ENCODE measurements at places on chromosomes 1 and 21.
A peak's percentile ranks its signal among the peaks of the same experiment; 100 is the strongest.

DNA sequence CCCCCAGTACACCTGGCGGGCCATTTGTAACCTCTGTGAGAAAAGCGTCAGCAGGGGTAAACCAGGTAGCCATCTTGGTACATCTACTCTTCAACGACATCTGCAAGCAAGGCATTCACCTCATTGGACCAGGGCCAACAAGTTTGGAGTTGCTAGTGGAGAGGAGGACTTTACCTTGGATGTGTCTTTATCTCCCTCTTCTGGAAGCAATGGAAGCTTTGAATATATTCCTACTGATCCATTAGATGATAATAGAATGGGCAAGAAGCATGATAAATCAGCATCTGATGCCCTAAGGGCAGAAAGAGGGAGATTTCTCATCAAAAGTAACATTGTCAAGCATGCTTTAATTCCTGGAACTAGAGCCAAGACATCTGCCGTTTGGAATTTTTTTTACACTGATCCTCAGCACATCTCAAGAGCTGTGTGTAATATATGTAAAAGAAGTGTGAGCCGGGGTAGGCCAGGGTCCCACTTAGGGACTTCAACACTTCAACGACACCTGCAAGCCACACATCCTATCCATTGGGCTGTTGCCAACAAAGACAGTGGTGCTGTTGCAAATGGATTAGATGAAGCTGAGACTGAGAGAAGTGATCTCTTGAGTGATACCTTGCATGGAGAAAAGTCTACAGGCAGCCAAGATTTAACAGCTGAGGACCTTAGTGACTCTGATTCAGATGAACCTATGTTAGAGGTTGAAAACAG is 2.7 kb downstream of the ZBED6 start:
- DNase-seq = peak; percentile 23

- DNase-seq = no peak
Observed at GRCh38 chr1:2231532-2232254, 3.6 kb downstream of the SKI start.

GRCh38 chr1:10538646-10539355 is 64.1 kb downstream of the PEX14 start:
- no peak for DNase-seq

DNA sequence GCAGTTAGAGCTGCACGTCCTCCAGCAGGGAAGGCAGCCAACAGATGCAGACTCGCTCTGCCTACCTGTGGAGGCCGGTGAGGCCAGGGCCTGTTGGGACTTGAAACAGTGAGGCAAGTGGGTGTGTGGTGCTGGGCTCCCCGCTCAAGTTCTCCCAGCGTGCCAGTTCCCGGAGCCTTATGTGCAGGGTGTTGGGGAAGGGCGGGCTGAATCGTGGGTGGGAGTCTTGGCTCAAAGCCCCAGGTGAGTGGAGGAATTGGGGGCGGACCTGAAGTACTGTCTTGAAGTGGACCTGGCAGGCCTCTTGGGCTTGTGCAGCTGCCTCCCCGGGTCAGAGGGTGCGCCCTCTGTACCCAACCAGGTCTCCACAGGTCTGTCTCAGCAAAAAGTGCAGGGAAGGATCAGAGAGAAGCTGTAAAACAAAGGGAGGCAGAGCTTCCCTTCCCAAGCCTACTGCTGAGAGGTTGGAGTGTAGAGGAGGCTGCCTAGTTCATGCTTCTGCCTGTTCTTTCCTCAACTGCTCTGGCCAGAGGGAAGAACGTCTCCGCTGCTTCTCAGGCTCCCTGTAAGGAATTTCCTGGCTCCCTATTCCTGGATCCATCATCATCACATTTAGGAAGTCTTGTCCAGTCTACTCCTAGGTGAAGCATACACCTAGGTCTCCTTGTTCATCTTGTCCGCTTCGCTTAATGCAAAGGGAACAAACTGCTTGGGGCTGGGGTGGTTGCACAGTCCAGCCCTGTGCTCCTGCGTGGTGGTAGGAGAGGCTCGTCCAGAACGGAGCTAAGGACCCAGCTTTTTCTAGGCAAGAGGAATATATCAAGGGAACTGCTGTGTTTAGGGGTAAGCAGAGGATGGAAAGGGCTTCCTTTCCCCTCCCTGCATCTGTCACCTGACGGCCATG is 14.9 kb downstream of the UTP11 start:
- no peak for DNase-seq

DNA sequence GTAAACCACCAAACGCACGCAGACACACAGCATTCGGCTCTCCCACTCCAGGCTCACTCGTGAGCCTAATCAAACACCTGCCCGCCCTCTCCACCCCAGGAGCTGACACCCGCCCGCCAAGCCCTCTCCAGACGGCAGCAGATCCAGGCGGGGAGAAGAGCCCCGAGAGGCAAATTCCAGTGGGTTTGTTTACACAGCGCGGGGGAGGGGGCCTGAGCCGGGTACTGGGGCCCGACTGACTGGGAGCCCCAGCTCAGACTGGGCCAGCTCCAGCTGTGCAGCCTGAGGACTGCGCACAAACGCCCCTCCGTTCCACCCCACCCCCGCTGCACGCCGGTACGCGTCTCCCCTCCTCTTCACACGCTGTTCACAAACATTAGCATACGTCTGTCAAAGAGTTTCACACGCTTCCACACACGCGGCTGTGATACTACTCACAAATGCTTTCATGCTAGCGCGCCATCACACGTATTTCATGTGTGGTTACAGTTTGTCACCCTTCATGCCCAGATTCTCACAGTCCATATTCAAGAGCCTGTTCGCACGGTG is 1.0 kb upstream of the EFNA1 start:
- no peak for DNase-seq

DNA sequence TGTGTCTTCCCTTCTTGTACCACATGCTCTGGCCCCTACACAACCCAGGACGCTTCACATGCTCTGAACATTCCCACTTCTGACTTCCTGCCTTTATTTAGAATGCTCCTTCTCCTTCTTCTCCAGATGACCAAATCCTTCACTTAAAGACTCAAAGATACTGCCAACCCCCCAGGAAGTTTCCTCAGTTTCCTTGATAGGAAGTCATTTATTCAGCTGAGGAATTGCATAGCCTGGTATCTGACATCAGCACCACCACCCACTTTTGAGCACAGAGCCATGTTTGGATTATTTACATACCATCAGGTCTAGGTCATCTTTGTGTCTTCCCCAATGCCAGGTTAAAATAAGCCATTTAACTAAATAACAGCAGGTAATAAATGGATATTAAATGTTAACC is 42.4 kb downstream of the GFI1 start:
- peak; percentile 5 for DNase-seq

DNA sequence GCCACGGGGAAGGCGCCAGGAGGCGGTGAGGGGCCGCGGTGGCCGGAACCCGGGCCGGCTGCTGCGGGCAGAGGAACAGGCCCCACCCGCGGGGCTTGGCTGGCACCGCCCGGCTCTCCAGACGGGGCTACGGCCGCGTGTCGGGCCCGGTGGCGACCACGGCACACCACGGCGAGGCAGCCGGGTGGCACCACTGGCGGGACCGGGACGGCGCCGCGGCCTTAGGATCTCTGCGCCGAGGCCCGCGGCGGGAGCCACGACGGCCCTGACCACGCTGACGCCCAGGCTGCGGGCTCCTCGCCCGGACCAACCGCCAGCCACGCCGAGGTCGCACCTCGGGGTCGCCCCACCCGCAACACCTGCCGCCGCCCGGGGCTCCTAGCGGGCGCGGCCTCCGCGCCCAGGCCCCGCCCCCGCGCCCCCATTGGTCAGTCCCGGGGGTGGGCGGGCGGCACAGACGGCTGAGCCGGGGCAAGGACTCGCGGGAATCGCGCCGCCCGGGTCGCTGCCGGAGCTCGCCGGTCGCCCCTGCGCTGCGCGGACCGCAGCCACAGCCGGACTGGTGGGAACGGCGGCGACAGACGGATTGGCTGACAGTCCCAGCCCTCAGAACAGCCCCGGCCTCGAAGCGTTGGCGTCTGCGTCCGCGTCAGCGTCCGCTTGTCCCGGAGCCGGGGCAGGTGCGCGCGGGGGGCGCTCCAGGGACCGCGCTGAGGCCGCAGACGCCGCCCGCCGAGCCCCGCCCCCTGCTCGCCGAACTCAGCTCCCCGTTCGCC is at the start of gene BMP8A:
Gene BMP8A, plus strand, starts transcription at position 491 of the 776 bp plus-strand sequence. CDS start 356 bp downstream, outside the sequence.
- DNase-seq = no peak

- DNase-seq = no peak
Observed at GRCh38 chr1:83834621-83835264, 164.2 kb downstream of the TTLL7 start.

DNA sequence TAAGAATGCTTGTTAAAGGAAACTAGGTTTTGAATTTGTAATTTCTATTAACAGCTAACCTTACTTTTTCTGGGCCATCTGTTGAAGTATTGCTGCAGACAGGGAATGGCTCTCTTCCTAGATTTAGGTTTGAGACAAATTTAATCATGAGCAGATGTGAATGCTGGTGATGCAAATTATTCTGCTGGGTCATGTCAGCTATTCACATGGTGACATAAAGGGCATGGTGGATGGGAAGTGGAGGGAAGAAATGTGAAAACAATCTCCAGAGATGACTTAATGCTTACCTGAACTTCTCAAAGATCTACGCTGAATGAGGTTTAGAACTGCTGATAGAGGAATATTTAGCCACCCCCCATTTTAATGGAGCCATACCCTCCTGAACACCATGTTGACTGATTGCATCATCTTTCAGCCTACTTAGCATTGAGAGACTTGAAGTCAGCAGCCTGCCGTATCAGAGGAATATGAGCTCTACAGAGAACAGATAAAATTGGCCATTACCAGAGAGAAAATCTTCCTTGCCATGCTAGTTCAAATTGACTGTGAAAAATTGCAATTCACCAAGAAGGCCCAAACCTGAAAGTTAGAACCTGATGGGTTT is 138.8 kb downstream of the HHAT start:
- DNase-seq = peak; percentile 10

- DNase-seq = peak; percentile 78
Observed at GRCh38 chr1:151972542-151973248, 21.0 kb downstream of the S100A10 start.

DNA sequence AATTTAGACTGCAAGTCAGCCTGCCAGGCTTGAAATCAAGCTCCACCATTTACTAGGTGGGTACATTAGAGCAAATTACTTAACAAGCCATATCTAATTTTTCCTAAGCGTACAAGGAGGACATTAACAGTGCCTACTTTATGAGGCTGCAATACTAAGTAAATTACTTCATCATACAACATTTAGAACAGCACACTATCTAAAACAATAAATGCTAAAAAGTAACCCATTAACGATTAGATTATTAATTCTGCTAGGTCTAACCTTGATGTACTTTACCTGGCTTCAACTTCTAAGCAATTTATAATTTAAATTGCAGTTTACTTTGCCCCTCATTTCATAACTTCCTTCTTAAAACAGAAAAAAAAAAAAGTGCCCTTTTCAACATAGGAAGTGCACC is 1155.6 kb upstream of the NCAM2 start:
- DNase-seq = no peak

GRCh38 chr1:240562779-240563178 is 49.2 kb downstream of the GREM2 start:
- DNase-seq = no peak

- no peak for DNase-seq
Observed at GRCh38 chr1:7534061-7534825, 236.9 kb upstream of the VAMP3 start.

DNA sequence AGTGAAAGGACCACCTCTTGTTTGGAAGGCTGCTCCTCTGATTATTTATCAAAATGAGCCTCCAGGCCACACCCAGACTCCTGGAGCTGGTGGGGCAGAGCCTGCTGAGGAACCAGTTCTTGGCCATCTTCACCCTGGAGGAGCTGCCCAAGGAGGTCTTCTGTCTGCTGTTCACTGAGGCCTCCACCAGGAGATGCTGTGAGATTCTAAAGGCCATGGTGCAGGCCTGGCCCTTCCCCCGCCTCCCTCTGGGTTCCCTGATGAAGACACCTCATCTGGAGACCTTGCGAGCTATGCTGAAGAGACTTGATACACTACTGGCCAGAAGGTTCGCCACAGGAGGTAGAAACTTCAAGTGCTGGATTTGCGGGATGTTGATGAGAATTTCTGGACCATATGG is 61.7 kb upstream of the GJA8 start:
- no peak for DNase-seq

- DNase-seq = no peak
Observed at GRCh38 chr1:245046769-245047168, 108.0 kb upstream of the KIF26B start.

- DNase-seq = no peak
Observed at GRCh38 chr1:228717081-228717480, 18.2 kb upstream of the RHOU start.

- no peak for DNase-seq
Observed at GRCh38 chr1:45117766-45118165, 88.6 kb downstream of the ZSWIM5 start.

GRCh38 chr1:112711670-112712069 is 3.5 kb downstream of the PPM1J start:
- no peak for DNase-seq

GRCh38 chr1:25566730-25567341 is 23.4 kb downstream of the LDLRAP1 start:
- peak; percentile 75 for DNase-seq

DNA sequence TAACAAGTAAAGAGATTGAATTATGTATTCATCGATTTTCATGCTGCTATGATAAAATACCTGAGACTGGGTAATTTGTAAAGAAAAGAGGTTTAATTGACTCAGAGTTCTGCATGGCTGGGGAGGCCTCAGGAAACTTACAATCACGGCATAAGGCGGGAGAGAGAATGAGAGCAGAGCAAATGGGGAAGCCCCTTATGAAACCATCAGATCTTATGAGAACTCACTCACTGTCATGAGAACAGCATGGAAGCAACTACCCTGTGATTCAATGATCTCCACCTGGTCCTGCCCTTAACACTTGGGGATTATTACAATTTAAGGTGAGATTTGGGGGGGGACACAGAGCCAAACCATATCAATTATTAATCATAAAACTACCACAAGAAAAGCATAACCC is 3.3 kb upstream of the GBP3 start:
- no peak for DNase-seq

GRCh38 chr1:119294722-119295121 is 73.9 kb upstream of the HAO2 start:
- DNase-seq = no peak

DNA sequence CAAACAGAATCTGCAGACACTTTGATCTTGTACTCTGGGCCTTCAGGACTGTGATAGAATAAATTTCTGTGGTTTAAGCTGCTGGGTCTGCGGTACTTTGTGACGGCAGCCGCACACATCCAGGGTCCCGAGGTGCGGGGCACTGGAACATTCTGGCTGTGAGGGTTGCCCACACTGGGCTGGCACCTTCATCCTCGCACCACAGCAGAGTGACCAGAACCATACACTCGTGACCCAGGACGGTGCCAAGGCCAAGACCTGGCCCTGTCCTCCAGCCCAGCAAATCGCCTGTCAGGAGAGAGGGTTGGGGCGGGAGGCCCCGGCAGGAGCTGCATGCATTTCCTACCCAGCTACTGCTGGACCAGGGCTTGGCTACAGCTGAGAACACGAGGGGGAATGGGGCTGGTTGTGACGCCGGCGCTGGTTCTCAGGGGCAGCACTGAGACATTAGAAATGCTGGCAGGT is 2.6 kb upstream of the FTCD start:
- DNase-seq = no peak

GRCh38 chr1:39571178-39571483 is 5.5 kb downstream of the PABPC4 start:
- DNase-seq = no peak

GRCh38 chr1:201329286-201329685 is 46.0 kb downstream of the PKP1 start:
- no peak for DNase-seq
